ENCODE measurements at places on chromosomes 16 and 17.

DNA sequence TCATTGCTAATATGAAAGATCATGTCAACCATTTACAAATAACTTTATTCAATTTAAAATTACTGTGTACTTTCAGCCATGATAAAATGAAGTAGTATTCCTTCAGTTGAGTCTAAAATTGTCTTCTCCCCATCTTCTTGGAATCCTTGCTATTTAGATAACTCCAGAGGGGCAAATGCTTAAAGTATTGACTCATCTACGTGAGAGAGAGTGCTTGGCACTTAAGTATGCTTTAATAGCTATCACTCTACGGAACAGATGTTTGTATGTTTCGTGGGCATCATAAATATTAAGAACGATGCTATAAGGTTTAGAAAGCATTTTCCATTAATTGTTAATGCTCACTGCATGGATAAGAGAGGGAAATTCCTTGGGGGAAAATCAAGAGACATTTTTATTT is 69.3 kb upstream of the MED13 start:
- no peak for DNase-seq

GRCh38 chr16:54542805-54543505 is 256.4 kb upstream of the IRX3 start:
- DNase-seq = no peak

GRCh38 chr16:28883221-28883996 is 5.1 kb downstream of the ATP2A1 start:
- no peak for DNase-seq

DNA sequence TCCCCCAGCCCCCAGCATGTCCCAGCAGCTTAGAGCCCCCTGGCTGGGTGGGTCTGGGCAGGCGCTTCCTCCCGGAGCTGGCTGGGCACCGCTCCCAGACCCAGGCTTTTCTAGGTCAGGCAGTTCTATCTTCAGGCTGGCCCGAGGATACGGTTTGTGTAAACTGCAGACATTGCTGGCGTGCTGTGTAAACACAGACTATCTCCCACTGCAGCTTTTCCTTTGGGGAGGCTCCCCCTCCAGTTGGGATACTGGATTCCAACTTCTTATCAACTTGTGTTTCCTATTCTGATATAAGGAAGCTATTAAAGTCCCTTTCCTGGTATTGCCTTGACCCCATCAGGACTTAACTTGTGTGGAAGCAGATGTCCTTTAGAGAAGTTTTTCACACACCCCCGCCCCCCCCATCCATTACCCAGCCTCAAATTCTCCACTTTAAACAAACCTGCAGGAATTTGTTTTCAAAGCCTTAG is 18.3 kb upstream of the GNA13 start:
- no peak for DNase-seq

- DNase-seq = no peak
Observed at GRCh38 chr16:56347670-56348069, 77.7 kb downstream of the AMFR start.

DNA sequence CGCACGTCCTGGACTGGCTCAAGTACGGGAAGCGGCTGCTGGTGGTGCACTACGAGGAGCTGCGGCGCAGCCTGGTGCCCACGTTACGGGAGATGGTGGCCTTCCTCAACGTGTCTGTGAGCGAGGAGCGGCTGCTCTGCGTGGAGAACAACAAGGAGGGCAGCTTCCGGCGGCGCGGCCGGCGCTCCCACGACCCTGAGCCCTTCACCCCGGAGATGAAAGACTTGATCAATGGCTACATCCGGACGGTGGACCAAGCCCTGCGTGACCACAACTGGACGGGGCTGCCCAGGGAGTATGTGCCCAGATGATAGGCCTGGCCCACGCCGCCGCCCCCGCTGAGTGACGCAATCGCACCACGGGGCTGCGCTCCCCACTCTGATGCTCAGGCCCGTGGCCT is 50.2 kb downstream of the WSCD1 start:
- DNase-seq = no peak

DNA sequence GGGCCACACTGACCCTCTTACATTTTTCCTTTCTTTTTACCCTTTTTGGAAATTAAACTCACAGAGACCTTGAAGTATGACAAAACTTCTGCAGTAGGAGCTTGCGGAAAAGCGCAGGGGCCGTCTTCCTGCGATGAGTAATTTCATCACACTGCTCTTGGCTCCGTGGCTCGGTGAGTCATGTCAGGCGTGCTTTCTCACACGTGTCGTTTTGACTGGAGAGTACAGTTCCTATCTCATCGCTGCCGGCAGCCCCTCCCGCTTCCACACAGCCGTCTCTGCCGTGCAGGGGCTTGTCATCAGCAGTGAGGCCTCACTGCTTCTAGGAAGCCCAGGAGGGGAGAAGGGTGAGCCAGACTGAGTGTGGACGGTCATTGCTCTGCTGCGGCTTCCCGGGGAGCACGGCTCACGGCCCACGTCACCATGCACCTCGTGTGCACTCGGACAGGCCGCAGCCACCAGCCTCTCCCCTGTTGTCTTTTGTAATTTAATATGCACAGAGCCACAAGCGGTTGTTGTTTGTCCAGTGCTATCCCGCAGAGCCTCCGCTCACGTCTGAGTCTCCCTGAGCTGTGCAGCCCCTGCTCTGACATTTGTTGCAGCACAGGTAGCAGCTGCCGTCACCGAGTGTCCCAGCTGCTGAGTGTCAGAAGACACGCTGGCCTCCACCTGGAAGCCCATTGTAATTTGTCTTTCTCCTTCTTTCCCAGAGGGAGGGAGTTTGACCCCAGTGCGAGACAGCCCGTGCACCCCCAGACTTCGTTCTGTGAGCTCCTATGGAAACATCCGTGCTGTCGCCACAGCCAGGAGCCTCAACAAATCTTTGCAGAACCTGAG is 99.4 kb upstream of the CHMP6 start:
- peak; percentile 97 for DNase-seq

GRCh38 chr17:75130632-75131277 is 787 bp downstream of the NT5C start:
- peak; percentile 57 for DNase-seq

DNA sequence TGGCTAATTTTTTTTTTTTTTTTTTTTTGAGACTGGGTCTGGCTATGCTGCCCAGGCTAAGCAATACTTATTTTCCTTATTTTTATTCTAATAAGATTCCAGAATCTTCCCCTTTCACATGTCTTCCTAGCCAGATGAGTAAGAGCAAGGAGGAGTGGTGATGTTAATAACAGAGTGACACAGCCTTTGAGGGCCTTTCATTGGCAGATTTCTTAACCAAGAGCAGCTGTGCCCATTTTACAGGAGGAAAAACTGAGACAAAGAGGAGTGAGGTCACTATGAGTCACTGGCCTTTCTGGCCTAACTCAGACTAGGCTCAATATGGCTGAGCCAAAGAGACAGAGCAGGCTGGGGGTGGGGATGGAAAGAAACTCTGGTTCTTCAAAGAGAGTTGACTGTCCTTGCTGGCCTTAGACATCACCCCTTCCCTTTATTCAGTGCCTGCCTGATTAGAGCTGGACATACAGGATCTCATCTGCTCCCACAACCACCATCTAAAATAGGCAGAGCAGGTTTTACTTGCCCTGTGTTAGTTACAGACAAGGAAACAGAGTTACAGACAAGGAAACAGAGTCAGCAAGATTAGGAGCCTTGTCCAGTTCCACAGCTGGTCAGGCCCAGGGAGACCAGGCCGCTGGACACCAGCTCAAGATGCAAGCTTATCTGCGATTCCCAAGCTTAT is 50.0 kb upstream of the TOB1 start:
- no peak for DNase-seq

DNA sequence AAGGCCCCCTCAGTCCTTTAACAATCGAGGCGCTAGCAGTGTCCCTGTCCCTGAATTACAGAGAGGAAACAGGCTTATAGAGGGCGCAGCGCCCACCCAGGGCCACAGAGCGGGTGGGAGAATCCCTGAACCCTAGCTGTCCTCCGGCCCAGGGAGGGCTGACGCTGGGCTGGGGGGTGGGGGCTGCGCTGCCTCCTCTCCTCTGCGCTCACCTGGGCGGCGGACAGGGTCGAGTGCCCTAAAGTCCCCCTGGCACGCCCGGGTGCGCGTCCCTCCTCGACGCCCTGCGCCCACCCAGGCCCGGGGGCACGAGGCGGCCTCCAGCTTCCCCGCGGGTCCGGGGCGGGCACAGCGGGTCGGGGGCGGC is 200.4 kb upstream of the N4BP1 start:
- no peak for DNase-seq

- no peak for DNase-seq
Observed at GRCh38 chr17:79478051-79478461, 132.8 kb downstream of the RBFOX3 start.

DNA sequence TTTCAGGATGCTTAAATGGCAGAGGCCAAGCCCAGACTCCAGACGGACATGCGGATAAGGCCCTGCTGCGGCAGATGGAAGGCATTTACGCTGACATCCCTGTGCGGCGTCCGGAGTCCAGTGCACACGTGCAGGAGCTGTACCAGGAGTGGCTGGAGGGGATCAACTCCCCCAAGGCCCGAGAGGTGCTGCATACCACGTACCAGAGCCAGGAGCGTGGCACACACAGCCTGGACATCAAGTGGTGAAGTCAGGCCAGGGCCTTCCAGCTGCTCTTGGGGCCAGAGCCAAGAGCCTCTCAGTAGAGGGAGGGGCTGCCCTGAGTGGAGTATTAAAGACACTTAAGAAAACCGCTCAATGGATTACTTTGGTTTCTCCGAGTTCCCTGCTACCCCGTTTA is 29.4 kb downstream of the NARF start:
- DNase-seq = no peak

- no peak for DNase-seq
Observed at GRCh38 chr17:33126086-33126485, 134.4 kb downstream of the SPACA3 start.

DNA sequence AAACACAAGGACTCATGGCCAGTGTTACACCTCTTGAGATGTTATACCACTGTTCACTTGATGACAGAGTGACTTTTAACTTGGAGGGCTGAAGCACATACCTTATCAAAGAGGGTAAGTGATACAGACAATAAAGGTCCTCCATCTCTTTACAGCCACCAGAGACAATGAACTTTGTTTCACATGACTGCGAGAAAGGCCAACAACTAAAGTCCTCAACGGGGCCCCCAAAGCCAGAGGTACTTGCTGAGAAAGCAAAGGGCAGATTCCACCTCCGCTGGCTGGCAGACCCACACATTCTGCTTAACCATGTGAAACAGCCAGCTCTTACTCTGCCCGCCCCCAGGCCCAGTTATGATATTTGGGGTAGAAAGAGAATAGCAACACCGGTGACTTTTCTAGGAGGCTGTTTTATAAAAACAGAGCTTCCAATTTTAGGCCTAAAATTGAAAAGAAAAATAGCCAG is 21.4 kb downstream of the DCUN1D3 start:
- no peak for DNase-seq

GRCh38 chr17:61699694-61700093 is 108.7 kb upstream of the NACA2 start:
- no peak for DNase-seq

- no peak for DNase-seq
Observed at GRCh38 chr16:23712976-23713375, at the start of gene ERN2. Gene ERN2 (minus strand): TSS chr16:23713222. CDS start chr16:23713187, 35 bp downstream.

GRCh38 chr16:3564130-3564888 is 12.9 kb downstream of the NLRC3 start:
- no peak for DNase-seq

GRCh38 chr17:57286399-57287105 is 30.2 kb downstream of the MSI2 start:
- no peak for DNase-seq

DNA sequence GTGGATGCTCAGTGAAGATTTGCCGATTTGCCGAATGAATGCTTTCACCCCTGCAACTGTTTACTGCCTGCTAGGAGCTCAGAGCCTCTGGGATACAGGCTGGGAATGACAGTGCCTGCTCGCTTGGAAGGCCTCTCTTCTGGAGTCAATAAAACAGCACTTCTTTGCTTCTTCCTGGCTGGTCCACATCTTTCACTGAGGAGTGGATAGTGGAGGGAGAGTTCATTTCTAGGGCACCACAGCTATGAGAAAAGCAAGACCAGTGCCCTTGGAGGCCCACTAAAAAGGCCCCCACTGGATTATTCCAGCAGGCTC is 3.1 kb upstream of the USP7 start:
- no peak for DNase-seq

GRCh38 chr17:35735036-35735805 is 3.8 kb downstream of the RASL10B start:
- no peak for DNase-seq

DNA sequence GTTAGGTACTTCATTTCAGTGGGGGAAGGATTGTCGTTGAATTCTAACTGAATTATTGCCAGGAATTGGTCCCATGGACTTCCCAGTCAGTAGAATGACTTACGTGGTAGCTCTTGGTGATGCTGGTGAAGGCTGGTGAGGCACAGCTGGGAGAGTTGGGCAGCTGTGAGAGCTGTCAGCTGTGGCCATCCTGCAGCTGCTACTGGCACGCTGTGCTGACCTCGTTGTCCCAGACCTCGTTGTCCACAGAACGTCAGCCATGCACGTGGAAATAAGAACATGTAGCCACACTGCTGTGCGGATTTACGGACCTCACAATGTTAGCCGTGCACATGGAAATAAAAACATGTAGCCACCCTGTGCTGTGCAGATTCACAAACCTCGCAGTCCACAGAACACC is 102.3 kb downstream of the NPIPB11 start:
- no peak for DNase-seq

GRCh38 chr16:49734331-49734730 is 121.6 kb downstream of the ZNF423 start:
- no peak for DNase-seq

GRCh38 chr17:36592716-36593321 is 1.1 kb downstream of the DHRS11 start:
- DNase-seq = no peak

DNA sequence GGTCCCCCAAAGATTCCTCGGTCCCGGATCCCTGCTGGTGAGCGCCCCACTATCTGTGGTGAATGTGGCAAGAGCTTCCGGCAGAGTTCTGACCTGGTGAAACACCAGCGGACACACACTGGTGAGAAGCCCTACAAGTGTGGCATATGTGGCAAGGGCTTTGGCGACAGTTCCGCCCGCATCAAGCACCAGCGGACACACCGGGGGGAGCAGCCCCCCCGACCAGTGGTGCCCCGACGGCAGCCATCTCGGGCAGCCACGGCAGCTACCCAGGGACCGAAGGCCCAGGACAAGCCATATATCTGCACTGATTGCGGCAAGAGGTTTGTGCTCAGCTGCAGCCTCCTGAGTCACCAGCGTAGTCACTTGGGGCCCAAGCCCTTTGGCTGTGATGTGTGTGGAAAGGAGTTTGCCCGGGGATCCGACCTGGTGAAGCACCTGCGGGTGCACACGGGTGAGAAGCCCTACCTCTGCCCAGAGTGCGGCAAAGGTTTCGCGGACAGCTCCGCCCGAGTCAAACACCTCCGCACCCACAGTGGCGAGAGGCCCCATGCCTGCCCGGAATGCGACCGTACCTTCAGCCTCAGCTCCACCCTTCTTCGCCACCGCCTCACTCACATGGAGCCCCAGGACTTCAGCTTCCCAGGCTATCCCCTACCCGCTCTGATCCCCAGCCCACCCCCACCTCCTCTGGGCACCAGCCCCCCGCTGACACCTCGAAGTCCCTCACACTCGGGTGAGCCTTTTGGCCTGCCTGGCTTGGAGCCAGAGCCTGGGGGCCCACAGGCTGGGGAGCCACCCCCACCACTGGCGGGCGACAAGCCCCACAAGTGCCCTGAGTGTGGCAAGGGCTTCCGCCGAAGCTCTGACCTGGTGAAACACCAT is 2.8 kb downstream of the ZNF48 start:
- no peak for DNase-seq
